ENCODE measurements at places on chromosomes 6 and 20. TPM values are rescaled to one million over a fixed set of nuclear protein-coding genes. Genes with fewer than 3 reads are reported as not detected.

Gene IRF4
- total RNA-seq: 2.1 TPM

- no peaks in the 10 kb centered on the region for H3K36me3 ChIP-seq
- no peak overlapping the region for H3K4me3 ChIP-seq
- H3K27ac ChIP-seq: no peak overlapping the region
- peaks cover 14% of the 10 kb centered on the region for H3K4me1 ChIP-seq
These were observed 144.6 kb downstream of the DHX35 start for GRCh38 chr20:39106791-39107190.

DNA sequence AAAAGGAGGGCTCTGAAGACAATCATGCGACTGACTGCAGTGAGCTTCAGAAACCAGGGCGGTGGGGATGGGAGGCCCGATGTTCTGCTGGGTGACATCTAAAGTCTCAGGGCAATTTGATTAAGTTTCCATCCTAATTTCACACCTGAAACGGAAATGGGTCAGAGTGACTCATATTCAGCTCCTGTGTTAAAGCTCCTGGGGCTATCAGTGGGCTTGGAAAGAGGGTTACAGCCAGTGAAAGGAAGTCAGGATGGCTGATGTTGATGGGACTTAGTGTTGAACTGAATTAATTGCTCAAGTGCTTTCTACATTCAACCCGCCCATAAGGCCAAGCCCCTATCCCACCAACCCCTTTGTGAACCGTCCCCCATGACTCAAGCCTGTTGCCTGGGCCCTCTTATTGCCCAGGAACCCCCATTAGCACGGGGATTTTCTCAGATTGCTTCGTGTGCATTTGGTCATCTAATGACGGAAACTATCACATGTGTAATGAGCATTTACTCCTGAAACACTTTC, 47.1 kb upstream of the TBC1D7 start:
- H3K36me3 ChIP-seq: no peaks in the 10 kb centered on the region
- H3K27ac ChIP-seq: no peak overlapping the region
- H3K27me3 ChIP-seq: no peaks in the 10 kb centered on the region
- no peaks in the 10 kb centered on the region for H3K4me1 ChIP-seq
- no peak for DNase-seq

Gene RWDD1
- total RNA-seq: 35.2 TPM

DNA sequence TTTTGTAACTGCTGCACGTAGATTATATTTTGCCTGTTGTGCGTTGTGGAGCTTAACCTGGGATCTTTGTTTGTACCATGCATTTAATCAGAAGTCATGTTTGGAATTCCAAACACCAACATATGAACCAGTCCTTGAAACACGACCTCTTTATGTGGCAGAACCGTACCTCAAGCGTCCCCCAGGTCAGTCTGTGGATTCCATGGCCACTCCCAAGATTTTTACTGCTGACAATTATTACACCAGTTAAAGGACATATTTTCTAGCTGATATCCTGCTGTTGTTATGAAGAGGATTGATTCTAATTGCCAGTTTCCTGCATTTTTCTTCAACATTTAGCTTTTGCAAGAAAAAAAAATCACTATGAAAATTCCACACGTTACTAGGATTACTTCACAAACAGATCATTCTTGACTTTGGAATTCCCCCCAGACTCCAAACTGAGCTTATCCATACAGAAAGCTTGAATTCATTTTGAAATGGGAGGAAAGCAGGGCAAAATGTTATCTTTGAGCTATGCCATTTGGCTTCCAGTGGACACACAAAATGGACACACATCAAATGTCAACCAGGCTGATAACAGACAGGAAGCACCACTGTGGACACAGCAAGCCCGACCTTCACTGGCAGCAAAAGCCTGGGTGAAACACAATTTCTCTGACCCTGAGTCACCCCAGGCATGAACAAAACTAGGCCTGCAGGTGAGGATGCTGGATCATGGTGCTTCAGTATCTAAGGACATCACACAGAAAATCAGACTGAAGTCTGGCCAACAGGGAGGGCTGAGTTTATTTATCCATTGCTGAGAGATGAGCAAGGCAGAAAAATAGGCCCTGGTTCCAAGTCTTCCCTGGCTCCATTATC, 542.9 kb upstream of the JAG1 start:
- H3K4me3 ChIP-seq: no peak overlapping the region
- H3K4me1 ChIP-seq: no peaks in the 10 kb centered on the region
- DNase-seq: no peak
- H3K27me3 ChIP-seq: no peaks in the 10 kb centered on the region
- no peaks in the 10 kb centered on the region for H3K36me3 ChIP-seq

- no peak for DNase-seq
- H3K27ac ChIP-seq: no peak overlapping the region
- peaks cover 2% of the 10 kb centered on the region for H3K36me3 ChIP-seq
- H3K4me3 ChIP-seq: no peak overlapping the region
These were observed 46.4 kb upstream of the SPDEF start for GRCh38 chr6:34602318-34603111.

DNA sequence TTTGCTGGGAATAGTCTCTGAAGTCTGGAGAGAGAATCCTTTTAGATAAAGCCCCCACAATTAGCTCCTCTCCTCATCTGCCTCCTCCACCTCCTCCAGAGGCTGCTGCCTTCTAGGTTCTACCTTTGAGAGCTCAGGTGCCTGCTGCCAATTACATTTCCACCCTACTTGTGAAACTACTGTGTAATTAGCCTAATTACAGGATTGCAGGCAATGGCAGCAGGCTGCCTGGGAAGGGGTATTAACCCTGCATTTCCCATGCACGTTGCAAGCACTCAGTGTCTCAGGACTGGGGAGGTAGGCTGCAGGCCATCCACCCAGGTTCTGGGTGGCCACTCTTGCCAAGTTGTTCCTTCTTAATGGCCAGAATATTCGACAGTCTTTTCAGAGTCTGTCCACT, 215.6 kb upstream of the ZNF217 start:
- DNase-seq: no peak
- 0 out of 2 replicates have a peak, but pooled peaks cover 3% of the 10 kb centered on the region for H3K4me1 ChIP-seq
- no peaks in the 10 kb centered on the region for H3K27me3 ChIP-seq
- no peak overlapping the region for H3K27ac ChIP-seq
- H3K4me3 ChIP-seq: no peak overlapping the region

DNA sequence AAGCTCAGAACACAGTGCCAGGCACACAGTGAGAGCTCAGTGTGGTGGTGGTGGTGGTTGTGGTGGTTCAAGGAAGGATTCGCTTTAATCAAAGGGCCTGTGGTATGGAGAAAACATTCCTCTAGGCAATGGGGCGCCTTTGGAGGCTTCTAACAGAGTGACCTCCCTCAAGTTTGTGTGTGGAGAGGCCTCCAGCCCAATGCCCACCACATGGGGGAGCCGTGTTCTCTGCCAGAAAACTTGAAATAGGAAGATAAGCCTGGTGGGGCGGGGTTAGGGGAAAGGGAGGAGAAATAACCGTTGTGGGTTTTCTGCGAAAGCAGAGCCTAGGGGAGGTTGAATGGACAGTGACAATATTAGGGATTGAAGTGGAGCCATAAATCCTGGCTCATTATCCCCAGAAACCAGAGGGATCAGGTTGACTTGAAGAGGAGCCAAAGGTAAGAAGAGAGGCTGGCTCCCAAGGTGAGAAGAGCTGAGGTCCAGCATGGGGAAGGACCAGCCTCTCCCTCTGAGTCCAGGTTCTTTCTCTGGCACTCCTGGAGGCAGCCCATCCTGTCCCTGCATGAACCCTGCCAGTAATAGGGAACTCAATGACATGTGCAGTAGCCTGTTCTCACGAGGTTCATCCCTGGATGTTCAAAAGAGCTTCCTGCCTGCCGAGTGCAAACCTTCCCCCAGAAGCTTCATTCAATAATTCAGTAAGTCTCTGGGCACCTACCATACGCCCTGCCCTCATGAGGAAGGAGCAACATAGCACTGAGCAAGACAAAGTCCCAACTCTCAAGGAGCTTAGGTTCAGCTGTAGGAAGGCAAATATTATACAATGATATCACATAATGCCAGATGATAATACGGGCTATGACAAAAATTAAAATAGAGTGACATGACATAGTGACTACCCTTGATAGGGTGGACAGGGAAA, 51.4 kb downstream of the TGM2 start:
- H3K4me3 ChIP-seq: no peak overlapping the region
- peak; percentile 79 for DNase-seq
- H3K27me3 ChIP-seq: no peaks in the 10 kb centered on the region
- no peaks in the 10 kb centered on the region for H3K36me3 ChIP-seq

- peaks cover 4% of the 10 kb centered on the region for H3K4me1 ChIP-seq
- no peak overlapping the region for H3K27ac ChIP-seq
- H3K27me3 ChIP-seq: no peaks in the 10 kb centered on the region
These were observed 215.5 kb downstream of the GMDS start for GRCh38 chr6:2029952-2030351.

Gene DNAH8
- total RNA-seq: not detected
